ENCODE measurements at places on chromosomes 4 and X.

DNA sequence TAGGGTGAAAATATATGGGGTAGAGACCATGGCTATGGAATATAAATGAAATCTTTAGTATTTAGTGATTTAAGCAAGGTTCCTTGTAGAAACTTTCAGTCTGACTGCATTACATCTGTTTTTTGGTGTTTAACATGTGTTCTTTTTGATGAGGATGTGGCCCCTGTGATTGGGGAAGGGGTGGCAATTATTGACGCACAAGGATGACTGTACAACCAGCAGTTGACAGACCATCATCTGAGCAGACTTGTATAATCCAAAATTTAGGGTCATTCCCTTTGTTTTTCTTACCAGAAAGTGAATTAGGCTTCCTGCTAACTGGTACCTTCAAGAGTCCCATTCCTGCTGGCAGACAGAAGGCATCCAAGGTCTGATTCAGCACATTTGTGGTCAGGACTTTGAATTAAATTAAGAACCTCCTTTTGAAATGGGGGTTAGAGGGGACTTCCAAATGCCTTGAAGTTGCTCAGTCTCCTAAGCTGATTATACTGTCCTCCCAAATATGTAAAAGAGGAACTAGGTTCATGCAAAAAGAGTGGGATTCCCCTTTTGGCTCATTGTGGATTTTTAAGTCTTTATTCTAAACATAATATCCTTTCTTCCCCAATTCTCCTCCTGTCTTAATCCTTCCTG is 112.4 kb upstream of the CXCL13 start:
- no peak for DNase-seq

DNA sequence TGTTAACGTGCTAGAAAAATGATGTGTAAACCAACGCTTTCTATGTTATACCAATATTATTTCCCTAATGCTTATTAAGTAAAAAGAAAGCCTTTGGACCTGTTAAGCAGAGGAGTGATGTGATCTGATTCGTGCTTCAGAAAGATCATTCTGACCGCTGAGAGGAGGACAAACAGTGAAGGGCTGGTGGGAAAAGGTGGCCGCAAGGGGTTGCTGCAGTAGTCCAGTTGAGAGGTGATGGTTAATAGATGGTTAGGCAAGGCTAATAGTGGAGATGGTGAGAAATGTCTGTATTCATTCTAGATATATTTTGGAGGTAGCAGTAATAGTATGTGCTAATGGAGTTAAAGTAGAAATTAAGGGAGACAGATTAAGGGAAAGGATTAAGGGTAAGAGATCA is 12.9 kb upstream of the VGLL1 start:
- DNase-seq = no peak

DNA sequence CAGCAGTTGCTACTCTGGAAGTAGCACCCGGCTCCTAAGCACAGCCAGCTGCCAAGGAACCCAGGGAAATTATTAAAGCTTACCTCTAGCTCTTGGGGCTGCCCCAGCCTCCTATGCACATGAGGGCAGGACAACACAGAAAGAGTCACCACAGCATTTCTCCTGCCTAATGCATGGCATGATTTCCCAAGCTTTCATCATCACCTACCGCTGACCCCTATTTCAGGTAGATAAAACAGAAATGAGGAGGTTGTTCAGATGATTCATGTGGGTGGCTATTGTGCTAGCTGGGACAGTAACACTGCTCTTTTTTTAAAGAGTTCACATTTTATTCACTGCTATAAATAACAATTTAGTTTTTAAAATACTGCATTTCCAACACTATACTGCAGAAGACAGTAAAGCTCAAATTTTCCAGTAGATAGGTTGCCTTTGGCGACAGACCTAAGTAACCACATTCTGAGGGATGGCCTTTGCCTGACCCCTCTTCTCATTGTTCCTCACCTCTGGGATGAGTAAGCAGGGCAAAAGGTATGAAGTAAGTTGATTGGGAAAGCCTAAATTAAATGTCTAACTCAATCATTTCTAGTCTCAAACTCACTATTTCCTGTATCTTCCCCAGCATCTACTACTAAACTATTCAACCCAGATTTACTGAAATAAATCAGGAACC is 16.7 kb downstream of the CASK start:
- no peak for DNase-seq

DNA sequence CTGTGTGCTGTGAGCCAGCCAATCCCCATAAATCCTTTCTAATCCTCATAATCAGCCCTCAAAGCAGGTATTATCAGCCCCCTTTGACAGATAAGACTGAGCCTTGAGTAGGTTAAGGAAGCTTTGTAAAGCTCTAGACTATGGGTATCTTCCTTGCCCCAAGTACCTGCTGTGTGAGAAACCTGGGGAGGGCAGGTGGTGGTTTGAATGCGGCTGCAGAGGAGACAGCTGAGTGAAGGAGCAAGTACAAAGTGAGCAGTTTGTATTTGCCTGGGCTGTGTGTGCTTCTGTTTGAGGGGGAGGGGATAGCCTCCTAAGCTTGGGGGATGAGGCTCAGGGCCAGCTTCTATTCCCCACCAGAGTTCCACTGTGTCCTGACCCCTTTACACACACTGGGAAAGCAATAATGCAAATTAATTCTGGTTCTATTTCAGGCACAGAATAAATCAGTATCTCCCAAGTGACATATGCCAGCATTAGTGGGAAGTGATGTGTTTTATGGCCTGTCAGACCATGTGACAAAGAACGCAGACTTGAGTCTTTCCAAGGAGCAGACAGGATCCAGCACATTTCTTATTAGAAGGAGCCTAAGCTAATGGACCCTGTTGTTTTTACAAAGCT is 63.5 kb downstream of the EVC start:
- no peak for DNase-seq

Measured in T-helper 22 cell (primary cell).